ENCODE measurements at places on chromosomes 11 and 22.
A peak's percentile ranks its signal among the peaks of the same experiment; 100 is the strongest.

GRCh38 chr11:125062931-125063428 lies at the start of gene SLC37A2:
SLC37A2 (plus strand) TSS chr11:125063305; CDS start chr11:125063368, 63 bp downstream.
- DNase-seq, result peak; percentile 48

DNA sequence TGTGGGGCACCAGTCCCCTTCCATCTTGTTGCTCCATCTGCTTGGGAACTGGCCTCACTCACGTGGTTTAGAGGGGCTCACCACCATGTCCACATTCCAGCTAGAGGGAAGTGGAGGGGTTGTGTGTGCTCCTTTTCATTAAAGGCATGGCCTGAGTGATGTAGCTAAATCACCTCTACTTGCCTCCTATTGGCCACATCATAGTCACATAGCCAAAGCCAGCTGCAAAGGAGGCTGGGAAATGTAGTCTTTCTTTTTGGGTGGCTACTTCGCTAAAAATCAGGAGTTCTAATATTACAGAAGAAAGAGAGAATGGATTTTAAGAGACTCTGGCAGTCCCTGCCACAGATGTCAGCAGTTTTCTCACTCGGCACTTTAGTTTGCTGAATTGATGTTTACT lies 63.0 kb upstream of the ALX4 start:
- DNase-seq, result no peak

GRCh38 chr11:119783466-119784400 lies 54.7 kb upstream of the NECTIN1 start:
- DNase-seq, result no peak

DNA sequence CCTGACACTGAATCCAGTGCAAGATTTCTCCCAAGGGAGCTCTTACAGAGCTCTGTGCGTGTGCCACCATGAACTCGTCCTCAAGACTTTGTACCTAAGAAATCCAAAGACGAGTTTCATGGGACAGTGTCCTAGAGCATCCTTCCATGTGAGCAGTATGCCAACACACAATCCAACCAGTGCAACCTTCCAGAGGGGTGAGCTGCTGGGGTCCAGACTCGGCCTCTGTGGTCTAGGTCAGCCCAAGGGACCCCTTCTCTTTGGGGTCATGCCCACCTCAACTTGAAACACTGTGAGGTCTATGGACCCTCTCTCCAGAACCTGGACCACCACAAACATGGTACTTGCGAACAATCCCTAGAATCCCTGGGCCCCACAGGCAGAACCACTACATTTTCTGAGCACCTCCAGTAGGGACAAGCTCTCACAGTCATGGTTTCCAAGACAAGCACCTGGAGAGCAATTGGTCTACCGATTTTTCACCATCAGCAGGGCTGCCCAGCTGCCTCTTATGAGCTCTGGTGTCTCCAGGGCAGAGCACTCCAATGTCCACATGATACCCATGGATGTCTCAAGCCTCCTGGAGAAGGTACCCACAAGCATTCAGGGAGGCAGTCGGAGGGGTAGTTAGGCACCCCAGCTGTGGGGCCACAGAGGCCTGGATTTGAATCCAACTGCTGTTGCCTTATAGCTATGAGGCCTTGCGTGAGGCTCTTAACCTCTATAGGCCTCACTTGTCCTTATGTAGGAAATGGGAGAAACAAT lies 7.7 kb downstream of the CHST1 start:
- DNase-seq, result no peak

DNA sequence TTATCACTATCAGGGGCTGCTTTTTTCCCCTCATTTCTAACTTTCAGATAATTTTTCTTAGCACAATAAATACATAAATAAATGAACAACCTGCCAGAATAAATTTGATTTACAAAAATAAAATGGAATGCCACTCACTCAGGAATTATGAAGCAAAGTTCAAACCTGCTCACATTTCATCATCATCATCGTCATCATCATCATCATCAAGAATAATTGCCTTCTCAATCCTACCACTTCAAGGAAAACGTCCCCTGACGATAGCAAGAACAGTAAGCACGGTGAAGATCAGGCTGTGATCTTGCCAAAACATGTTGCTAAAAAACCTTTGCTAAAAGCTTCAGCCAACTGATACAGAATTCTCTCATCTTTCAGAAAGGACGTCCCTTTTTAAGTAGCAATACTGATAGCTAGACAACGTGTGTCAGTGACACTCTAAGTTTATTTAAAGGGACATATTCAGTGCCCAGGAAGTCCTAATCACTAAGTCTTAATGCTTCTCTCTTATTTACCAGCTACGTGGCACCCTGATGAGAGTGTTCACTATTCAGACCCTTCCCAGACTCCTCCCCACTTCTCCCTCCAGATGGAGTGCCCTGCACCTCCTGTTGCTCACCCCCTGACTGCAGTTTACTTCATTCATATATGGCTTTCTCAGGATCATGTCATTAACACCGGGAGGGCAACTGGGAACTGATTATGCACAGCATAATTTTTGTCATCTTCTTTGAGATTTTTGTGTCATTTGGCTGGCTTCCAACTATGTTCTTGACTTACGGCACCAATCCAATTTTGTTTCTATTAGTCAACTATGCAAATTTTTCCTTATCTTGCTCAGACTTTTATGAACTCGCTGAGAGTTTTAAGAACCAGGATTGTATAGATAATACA lies 200.1 kb upstream of the GUCY1A2 start:
- no peak for DNase-seq

GRCh38 chr11:113698515-113698914 lies 7.6 kb downstream of the TMPRSS5 start:
- DNase-seq, result no peak

- no peak for DNase-seq
These were observed 11.2 kb downstream of the DPP3 start for GRCh38 chr11:66491315-66491935.

GRCh38 chr11:6334806-6335205 lies 14.5 kb upstream of the CAVIN3 start:
- no peak for DNase-seq

DNA sequence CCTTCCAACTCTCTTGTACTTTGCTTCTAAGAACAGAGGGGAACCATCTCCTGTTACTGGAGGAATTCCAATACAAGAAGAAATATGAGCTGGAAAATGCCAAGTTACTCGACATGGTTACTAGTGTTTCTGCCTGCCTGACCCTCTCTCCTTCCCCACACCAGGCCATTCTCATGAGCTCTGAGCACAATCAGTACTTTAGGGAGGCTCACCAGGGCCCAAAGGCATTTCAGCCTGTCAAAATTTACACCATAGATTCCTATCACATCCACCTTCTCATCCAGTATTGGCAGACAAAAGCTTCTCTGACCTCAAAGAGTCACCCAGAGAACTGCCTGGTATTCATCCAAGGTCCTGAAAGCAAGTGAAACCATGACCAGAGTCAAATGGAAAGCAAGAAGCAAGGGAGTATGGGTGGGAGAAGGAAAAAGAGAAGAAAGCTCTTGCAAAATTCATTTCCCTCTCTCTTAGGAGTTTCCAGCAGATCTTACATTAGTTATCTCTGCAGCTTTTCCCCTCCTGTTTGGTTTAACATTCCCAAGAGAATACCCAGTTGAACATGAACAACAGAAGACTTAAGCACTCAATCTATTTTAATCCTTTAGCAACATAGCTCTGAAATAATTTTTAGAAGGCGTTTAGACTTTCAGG lies 58.7 kb upstream of the NCAM1 start:
- DNase-seq, result no peak

Data from CD4-positive, alpha-beta T cell treated with Interleukin-10 for 1 hour (primary cell).